Stimulated activated CD4-positive, alpha-beta T cell treated with anti-CD3 and anti-CD28 coated beads, Interleukin-4, amount 100 ng/mL, for 48 hours (primary cell): ENCODE measurements at places on chromosomes 3 and 15.

GRCh38 chr3:112308151-112308911 is 14.3 kb upstream of the SLC9C1 start:
- no peak for DNase-seq

- DNase-seq: no peak
These were observed 821.6 kb downstream of the TUSC7 start for GRCh38 chr3:117531078-117531767.

- DNase-seq: no peak
These were observed 354.5 kb upstream of the SOX14 start for GRCh38 chr3:137409584-137409983.

DNA sequence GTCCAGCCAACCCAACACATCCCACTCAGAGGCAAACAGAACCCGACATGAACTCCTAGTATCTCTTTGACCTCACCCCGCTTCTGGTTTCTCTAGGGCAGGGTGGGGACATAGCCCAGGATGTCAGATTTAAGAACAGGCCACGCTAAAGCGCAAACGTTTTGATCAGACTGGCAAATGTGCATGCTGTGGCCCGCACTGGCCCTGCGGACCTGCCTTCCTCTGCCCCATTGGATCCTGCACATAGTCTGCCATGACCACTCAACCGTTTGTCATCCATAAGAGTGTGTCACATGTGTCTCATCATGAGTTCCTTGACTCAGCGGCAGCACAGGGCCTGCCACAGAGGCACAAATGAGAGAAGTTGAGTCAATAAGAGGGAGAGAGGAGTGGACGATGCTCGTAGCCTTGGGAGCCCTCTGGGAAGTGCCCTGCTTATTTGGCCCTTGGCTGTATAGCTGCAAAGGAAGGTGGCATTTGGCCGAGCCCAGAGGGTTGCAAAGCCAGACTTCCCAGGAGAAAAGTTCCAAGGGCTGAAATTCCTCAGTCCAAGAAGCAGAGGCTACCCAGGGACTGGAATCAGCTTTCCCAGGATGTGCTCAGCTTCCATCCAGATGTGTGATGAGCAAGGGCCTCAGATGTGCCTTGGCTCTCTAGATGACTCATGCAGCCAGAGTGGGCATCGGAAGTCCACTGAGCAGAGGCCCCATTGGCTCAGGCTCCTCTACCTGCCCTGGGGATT is 55.5 kb upstream of the SLCO2A1 start:
- no peak for DNase-seq

GRCh38 chr3:136752422-136753325 is 496 bp upstream of the STAG1 start:
- peak; percentile 97 for DNase-seq

- DNase-seq: no peak
These were observed 61.8 kb downstream of the ZBTB20 start for GRCh38 chr3:115085197-115085865.

DNA sequence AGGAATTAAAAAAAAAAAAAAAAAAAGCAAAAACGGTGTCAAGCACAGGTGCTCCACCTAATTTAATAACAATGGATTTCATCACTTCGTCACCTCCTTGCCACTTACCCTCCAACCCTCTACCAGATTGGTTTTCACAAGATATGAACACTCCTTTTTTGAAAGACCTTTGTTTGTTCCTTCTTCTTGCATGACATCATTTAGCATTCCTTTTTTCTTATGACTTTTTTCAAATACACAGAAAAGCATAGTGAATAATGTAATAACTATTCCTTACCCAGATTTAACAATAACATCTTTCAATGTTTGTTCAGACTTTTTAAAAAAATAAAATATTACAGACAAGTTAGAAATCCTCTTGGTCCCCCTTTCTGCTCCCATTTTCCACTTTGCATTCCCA is 16.3 kb downstream of the COL6A6 start:
- DNase-seq: no peak

DNA sequence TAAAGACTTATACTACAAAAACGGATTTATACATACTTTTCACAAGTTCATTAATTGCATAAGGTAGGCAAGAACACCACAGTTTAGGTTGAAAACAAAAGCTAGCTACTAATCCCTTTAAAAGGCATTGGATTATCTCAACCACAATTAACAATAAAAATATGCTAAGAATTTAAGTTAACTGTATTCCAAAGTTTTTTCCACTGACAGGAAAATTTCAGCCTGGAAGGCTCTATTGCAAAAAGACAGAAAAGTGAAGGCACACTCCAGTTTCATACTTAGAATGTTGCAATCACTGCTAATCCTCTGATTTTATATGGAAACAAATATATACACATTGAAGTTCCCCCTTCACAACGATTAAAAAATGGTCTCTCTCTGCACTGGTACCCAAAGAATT is 71.5 kb downstream of the TJP1 start:
- no peak for DNase-seq

DNA sequence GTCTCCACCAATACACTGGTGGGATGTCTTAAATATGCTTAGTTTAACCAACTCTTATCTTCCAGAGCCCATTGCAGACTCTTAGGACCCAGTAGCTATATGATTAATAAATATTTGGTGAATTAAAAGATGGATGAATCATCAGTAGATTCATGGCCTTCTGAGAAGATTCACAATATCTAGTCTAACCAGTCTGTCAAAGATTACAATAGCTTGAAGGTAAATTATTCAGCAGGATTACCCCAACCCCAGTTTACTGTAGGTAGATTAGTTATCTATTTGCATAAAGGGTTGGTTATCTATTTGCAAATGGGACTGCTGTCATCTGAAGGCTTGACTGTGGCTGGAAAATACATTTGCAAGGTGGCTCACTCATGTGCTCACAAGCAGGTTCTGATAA is 239.4 kb upstream of the THRB start:
- no peak for DNase-seq

DNA sequence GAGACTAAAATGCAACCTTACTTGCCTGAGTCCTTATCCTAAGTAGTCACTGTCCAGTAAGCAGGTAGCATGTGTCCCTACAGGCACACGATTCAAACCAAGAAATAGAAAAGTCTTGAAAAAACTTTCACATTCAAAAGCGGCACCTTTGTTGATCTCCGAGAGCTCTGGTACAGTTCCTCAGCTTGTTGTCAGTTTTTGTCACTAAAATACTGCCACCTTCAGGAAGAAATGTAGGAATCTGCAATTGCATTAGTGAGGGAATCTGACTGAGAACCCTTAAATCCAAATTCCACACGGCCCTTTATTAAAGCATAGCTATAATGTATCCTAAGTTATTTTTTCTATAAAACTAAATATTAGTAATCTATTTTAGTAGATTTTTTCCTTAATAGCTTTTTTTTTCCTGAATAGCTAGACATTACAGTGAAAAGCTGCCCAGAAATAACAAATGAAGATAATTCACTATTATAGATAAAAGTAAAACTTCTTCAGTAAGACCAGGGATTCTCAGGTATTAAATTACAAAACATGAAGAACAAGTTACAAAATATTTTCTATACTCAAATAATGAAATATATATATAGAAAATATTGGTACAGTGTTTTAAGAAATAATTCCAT is 44.0 kb downstream of the CCDC54 start:
- no peak for DNase-seq

- DNase-seq: peak; percentile 10
These were observed 32.4 kb upstream of the SLC6A11 start for GRCh38 chr3:10783360-10784351.

DNA sequence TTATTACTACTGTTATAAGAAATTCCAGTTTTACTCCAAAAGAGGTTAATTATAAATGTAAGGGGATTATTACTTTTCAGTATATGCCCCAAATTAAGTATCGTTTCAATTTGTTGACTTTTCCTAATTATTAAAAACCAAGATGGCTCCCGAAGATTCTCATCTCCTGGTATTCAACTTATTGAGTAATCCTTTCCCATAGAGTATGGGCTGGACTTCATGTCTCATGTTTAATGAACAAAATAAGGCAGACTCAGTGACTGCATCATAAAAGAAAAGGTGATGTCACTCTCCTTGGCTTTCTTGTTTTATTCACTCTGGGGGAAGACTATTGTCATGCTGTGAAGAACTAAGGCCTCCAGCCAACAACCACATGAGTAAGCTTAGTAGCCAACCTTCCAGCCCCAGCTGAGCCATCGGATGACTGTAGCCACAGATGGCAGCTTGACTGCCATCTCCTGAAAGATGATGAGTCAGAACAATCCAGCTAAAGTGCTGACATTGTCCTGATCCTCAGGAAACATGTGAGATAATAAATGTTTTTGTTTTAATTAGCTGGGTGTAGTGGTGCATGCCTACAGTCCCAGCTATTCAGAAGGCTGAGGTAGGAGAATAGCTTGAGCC is 17.3 kb downstream of the IGF2BP2 start:
- no peak for DNase-seq

DNA sequence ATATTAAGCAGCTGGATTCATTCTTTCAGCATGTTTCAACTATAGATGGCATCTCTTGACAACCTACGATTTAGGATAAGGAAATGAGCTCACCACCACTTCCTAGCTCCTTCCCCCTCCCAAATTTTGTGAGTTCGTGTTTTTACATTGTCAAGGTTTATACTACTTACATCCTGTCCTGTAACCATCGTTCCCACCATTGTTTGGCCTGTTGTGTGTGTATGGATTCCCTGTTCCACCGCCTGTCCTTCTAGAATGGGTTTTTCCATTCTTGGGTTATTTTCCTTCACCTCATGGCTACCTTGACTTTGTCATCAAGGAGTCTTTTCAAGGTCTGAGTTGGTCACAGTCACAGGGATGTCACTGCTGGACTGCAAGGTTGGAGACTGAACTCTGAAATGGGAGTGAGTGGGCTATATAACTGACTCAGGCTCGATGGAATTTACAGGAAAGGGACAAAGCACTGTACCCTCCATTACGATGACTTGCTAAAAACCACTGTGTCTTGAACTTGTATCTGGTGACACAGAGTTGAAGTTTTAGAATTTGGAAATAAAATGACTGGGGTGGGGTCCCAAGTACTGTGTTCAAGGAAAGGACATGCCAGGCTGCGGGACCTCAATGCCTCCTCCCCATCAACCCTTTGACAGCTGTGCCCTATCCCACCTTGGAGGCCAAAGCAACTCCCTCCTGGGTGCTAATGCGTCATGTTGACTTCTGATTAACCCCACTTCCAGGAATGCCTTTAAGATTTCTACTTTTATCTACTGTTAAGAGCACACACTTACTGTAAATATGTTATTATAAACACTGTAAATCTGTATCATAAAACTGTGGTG is 66.8 kb upstream of the BLM start:
- no peak for DNase-seq

DNA sequence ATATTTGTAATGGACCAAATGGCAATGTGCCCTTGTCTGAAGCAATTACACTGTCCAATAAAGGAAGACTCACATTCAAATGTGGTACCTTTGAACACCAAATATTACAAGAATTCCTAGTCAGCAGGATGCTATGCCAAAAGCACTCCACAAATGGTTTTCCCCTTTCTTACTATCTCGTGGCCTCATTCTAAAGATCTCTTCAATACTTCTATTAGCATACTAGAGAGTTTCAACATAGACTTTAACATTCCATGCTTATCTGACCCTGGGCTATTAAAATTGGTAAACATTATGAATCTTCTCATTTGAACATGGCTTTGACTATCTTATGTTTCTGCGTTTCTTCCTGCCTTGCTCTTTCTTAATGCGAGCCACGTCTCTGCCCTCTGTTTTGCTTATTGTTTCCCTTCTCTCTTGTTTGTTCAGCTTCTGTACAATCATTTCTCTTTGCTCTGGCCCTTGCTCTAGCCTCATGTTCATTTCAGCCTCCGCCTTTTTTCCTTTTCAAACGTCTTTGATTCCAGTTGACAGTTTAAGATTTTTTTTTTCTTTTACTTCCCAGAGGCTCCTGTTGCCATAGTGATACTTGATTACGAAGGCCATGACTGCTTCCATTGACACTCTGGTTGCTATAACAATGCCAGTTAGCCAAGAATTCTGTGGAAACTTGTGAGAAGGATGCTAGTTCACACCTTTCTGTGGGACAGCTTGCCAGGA is 49.5 kb upstream of the SLC9A9 start:
- DNase-seq: no peak
